ENCODE measurements at places on chromosomes 16 and 17.

GRCh38 chr17:46195939-46196716 lies 2.9 kb upstream of the KANSL1 start:
- DNase-seq: no peak

DNA sequence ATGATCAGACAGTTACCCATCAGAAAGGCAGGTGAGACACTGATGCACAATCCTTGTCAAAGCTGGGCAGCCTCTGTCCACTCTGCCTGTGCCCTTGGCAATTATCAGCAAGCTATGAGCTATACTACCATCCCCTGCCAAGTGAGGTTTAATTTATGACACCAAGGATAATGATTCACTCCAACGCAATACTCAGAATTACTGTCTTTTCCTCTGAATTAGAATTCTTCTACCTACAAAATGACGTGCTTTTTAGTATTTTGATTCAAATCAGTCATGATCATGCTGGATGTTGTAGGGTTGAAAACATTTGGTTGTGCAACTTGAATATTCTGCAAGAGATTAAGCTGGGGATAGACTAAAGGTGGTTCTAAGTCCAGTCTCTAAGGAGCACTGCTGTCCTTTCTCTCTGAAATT lies 116.8 kb upstream of the SOX9 start:
- DNase-seq: no peak

DNA sequence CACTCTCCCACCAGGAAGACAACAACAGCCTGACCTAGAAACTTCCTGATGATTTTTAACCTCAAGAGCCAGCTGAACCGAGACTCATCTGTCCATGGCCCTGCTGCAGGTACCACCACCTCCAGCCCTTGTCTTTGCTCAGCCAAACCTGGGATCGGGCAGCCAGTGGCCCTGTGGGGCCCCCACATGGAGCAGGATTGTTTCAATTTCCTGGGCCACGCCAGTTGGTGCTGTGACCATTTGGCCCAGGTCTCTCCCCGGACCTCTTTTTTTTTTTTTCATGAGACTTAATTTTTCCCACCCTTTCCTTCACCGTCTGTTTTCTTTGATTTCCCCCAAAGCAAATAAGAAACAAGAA lies 8.3 kb upstream of the HOXB2 start:
- DNase-seq: no peak

GRCh38 chr17:80564545-80564944 lies 19.9 kb downstream of the RPTOR start:
- no peak for DNase-seq

DNA sequence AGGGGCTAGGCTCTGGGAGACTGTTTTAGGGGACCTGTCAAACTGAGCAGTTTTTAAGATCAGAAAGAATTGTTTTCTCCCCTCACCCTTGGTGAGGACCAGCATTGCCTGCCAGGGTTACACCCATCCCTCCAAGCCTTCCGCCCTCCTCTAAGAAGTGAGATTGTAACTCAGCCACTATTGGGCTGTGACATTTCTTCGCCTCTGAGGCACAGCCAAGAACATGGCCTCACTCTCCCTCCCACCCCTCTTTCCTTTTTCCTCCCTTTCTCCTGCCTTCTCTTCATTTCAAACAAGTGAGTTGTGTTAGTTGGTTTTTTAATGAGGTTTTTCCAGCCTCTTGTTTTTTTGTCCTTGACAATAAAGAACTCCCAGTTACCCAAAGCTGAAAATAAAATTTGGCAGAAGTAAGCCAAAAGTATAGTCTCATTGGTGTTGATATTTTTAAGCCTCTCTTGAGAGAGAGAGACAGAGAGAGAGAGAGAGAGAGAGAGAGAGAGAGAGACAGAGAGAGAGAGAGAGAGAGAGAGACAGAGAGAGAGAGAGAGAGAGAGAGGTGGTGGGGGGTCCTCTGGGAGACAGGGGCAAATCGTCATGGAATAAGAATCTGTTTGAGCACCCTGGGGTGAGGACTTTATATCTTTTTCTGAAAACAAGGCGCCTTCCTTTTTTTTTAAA lies 77.2 kb upstream of the TBX2 start:
- no peak for DNase-seq

DNA sequence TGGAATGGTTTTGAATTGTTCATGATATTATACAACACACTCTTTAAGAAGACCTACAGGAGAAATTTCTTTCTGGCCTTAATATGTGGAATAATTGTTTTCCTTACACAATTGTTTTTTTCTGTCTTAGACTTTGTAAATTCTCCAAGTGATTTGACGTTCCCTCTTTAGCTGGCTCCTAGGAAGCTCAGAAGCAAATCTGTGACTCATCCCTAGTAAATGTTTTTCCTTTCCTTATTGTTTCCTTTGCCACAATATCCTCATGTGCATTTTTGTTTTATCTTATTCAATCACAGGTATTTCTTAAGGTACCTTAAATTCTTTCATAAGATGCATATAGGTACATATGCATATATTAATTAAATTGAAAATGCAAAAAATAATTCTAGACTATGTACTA lies 13.5 kb downstream of the KIAA0753 start:
- no peak for DNase-seq

Data from T-helper 22 cell (primary cell).